ENCODE measurements at places on chromosomes 2 and 18.

DNA sequence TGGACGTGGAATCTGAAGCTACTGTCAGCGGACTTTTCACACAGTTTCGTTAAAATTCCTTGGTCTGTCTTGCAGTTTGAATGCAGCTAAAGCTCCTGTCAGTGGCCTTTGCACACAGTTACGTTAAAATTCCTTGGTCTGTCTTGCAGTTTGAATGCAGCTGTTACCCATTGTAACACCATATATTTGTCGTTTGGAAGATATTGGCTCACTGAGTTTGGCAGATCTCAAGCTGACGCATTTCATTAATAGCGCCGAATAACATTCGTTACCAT, 1.0 kb downstream of the LIMS1 start:
- no peak for DNase-seq

GRCh38 chr2:65710779-65711295, 278.4 kb upstream of the SPRED2 start:
- no peak for DNase-seq

- no peak for DNase-seq
These were observed 50.3 kb upstream of the ETAA1 start for GRCh38 chr2:67346718-67347407.

GRCh38 chr18:35939138-35939537, 33.3 kb upstream of the RMP24 start:
- no peak for DNase-seq

- no peak for DNase-seq
These were observed 361.5 kb downstream of the DSEL start for GRCh38 chr18:67154979-67155378.

DNA sequence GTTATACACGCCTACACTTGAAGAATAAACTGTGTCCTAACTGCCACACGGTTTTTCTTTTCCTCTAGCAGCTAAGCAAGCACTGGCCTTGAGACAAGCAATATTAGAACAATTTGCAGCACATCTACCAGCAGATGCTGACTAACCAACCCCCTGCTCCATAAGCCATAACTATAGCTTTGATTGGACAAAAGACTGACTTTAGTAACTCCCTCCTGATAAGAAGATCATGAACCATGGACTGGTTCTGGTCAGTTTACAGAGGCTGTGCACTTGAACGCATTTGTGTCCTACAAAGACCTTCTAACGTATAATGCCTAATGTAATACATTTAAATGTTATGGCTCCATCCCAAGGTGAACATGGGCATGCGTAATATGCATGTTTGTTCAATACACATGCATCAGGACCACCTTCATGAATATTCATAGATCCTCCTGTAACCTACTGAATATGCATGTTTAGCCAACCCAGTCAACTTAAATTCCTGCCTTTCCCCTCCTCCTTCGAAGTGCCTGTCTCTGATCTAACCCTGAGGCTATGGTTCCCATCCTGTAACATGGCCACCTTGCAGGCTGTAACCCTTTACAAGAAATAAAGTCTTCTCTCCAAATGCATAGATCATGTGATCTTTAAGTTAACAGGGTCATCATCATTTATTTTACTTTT, 26.5 kb downstream of the SLC4A5 start:
- DNase-seq, result no peak

GRCh38 chr2:134737671-134738070, 18.9 kb upstream of the TMEM163 start:
- no peak for DNase-seq

DNA sequence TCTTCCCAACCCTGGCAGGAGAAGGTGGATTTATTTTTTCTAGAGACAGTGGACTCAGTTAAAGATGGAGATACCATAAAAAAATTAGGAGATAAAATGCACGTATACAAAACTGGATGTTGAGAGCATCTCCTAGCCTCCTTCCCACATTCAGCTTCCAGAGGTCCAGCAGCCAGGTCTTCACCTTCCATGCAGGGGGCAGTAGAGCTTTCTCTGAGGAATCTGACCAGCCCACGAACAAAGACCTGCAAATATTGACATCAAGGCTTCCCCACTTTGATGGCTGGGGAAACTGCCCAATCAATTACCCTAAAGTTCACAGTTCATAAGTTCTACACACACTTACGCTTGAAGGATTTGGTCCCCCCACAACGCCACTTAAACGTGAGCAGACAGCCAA, 24.5 kb downstream of the AQP4 start:
- DNase-seq, result no peak

GRCh38 chr2:205077159-205077558, 531.9 kb downstream of the PARD3B start:
- no peak for DNase-seq

- DNase-seq, result no peak
These were observed 476.3 kb upstream of the VWC2L start for GRCh38 chr2:213934560-213934959.

- DNase-seq, result no peak
These were observed 77.1 kb upstream of the GALNT5 start for GRCh38 chr2:157180359-157180758.

DNA sequence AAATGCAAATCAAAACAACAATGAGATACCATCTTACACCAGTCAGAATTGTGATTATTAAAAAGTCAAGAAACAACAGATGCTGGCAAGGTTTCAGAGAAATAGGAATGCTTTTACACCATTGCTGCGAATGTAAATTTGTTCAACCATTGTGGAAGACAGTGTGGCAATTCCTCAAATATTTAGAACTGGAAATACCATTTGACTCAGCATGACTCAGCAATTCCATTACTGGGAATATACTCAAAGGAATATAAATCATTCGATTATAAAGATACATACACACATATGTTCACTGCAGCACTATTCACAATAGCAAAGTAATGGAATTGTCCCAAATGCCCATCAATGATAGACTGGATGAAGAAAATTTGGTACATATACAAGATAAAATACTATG, 516.7 kb downstream of the ERBB4 start:
- no peak for DNase-seq

GRCh38 chr2:62467475-62468321, 38.3 kb downstream of the TMEM17 start:
- no peak for DNase-seq

DNA sequence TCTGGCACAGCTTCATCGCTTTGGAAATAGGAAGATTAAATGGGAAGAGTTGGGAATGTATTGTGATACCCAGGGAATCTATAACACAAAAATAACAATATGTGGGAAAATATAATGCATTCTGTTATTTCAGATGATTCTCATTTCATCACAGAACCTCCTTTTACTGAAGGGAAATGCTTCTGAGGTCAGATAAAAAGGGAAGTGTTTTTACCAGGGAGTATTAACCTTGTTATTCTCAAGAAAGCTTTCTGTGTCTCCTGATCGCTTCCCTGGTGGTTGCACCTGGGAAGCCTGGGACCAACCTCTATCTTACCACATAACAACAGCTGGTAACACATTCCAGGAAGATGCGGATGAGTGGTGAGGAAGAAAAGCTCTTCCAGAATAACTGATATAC, 47.2 kb downstream of the SCG2 start:
- DNase-seq, result no peak

DNA sequence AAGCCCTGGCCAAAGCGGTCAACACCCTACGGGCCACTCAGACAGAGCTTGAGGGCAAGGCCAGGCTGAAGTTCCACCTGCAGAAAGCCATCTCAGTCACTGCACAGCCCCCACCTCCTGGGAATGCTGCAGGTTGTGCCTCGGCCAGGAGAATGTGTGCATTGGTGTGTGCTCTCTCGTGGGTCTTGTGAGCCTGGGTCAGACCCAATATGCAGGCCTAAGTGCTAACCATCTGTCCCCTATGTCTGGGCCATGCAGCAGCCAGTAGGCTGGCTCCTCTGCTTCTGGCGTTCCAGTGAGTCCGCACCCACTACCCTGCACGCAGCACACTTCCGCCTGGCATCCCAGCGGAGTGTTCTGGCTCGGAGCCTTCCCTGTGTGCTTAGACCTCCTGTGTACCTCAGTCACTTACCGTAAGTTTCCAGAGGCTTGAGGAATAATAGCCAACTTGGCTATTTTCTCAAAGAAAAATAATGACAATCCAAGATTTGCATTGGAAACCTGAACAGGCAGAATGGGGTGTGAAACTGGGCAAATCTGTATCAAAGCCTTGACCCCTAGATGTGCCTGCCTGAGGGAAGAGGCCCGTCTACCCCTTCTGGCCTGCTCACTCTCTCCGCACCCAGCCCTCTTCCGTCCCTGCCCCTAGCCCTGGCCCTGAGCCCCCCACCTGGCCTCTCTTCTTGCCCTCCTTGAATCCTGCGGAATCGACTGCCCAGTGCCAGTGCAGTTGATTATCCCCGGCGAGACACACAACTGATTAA, 7.2 kb downstream of the SIX3 start:
- no peak for DNase-seq

GRCh38 chr2:100215371-100215770, 73.0 kb upstream of the AFF3 start:
- DNase-seq, result no peak

DNA sequence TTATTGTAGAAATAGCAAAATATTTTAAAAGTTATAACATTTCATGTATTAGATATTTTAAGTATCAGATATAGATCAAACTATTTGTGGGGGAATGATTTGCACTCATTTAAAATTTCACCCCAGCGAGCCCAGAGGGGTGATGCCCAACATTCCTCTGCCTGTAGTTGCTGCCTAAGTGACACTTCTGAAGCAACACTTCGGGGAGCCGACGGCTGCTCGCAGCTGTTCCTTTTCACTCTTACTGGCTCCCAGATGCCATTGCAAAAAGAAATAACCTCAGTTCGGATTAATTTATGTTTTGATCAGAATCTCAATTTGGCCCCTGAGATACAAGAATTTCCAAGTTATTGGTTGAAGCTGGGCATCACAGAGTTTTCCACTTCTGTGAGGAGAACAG, 603.8 kb downstream of the PLCL1 start:
- no peak for DNase-seq

DNA sequence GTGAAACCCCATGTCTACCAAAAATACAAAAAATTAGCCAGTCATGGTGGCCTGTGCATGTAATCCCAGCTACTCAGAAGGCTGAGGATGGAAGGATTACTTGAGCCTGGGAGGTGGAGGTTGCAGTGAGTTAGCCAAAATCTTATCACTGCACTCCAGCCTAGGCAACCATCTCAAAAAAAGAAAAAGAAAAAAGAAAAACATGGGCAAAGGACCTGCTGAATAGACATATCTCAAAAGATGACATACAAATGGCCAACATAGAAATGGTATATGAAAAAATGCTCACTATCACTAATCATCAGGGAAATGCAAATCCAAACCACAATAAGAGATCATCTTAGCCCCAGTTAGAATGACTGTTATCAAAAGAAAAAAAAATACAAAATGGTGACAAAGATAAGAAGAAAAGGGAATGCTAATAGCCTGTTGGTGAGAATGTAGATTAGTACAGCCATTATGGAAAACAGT, 1.4 kb upstream of the TGOLN2 start:
- no peak for DNase-seq

- DNase-seq, result no peak
These were observed 111.9 kb downstream of the NCK2 start for GRCh38 chr2:105856581-105856980.

DNA sequence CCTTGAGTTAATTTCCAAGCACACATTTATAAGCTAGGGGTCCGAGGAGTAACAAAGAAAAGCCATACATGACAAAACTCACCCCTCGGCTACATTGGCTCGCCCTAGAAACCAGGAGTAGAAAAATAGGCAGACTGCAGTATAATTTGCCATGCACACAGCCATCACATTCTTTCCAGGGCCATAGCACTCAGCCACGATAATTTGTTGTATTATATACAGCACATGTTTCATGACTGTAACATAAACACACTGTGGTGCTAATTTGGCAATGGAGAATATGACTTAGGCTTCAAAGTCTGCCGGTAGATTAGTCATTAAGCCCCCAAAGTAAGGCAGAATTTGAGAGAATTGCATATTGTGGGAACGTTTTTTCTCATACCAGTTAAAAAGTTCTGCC, 254.9 kb downstream of the ZNF521 start:
- DNase-seq, result no peak

DNA sequence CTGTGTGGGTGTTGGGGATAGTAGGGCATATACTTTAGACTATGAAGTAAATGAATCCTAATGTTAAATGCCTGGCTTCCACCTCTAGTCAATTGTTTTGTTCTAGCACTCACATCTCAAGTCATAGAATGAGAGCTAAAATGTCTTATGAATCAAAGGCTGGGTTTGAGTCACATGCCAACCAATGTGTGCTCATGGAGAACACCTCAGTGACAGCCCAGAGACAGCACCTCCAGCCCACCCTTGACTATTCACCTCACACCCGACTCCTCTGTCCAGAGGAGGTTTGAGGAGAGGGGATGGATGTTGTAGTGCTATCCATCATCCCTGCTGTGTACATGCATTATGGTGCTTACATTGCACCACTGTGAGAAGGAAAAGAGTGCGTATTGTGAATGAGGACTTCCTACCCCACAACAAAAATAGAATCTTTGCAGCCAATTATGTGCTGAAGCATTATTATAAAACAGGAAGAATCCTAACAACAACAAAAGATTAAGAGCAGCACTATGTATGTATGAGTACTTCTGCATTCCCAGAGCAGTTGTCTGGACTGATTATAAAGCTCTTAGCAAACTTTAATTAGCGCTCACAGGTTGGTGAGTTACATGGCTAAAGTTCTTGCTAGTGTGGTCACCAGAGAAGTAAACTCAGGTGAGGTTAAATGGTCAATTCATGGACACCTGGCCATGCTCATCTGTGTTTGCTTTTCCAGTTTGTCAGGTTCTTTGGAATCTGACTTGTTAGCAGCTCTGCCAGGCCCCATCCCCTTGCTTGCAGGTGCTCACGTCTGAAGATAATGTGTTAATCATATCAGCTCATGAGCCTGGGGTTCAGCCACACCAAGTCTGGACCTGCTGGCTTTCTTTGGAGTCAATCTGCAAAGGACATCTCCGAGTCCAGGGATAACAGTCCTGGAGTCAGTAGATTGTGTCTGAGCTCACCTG, 55.3 kb upstream of the NABP1 start:
- DNase-seq, result no peak

GRCh38 chr2:151786483-151786882, 41.7 kb downstream of the ARL5A start:
- DNase-seq, result no peak

GRCh38 chr2:148922062-148922461, 47.0 kb downstream of the KIF5C start:
- DNase-seq, result no peak

DNA sequence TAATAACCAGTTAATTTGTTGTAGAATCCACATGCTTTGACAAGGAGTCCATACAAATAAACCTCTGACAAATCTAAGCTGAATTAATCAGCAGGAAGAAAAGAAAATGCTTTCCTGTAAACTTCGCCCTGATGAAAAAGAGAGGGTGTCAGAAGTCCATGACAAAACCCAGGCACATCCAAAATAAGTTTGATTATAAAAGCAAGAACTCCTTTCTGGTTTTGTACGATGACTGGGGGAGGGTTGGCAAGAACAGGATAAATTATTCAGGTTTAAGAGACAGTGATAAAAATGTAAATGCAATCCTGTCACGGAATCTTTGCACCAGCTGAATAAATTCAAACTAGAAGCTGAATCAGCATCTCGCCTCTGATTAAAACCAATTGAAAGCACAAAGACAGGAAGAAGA, 469.2 kb upstream of the TNP1 start:
- no peak for DNase-seq

GRCh38 chr2:232757905-232758304, 18.5 kb downstream of the KCNJ13 start:
- DNase-seq, result no peak

- DNase-seq, result no peak
These were observed 64.1 kb upstream of the ZNF532 start for GRCh38 chr18:58800582-58800981.

- no peak for DNase-seq
These were observed 52.2 kb downstream of the MRPS9 start for GRCh38 chr2:105090091-105090490.

Measured in activated T-cell treated with anti-CD3 and anti-CD28 coated beads for 24 hours (primary cell).